ENCODE measurements at places on chromosomes 16 and 17. TPM values are rescaled to one million over a fixed set of nuclear protein-coding genes. Genes with fewer than 3 reads are reported as not detected.

The C16orf92 gene
- not detected for total RNA-seq

The SLC47A2 gene
- not detected for total RNA-seq

The ASGR2 gene
- not detected for total RNA-seq

The TAF15 gene
- total RNA-seq: 64.8 TPM

The GFAP gene
- total RNA-seq: 0.33 TPM

The CACNG5 gene
- total RNA-seq: not detected

The HYDIN gene
- 26.2 TPM for total RNA-seq

The EPOP gene
- 1.8 TPM for total RNA-seq

The KRT20 gene
- total RNA-seq: not detected

The CD300C gene
- total RNA-seq: not detected

The SLC22A31 gene
- total RNA-seq: not detected

The TMEM11 gene
- total RNA-seq: 20.7 TPM

The KIF2B gene
- 0.11 TPM for total RNA-seq

The GCGR gene
- total RNA-seq: not detected

The SLC9A5 gene
- total RNA-seq: 1.4 TPM

The KCNH4 gene
- total RNA-seq: not detected

The KRT17 gene
- total RNA-seq: not detected

The PABPN1L gene
- not detected for total RNA-seq

The ASPHD1 gene
- total RNA-seq: not detected

The VASN gene
- total RNA-seq: 30.4 TPM

The BRIP1 gene
- not detected for total RNA-seq

The KCNG4 gene
- not detected for total RNA-seq

The RCVRN gene
- total RNA-seq: not detected

The RNF222 gene
- total RNA-seq: not detected

The NLRC5 gene
- 15.0 TPM for total RNA-seq

The VMO1 gene
- total RNA-seq: not detected

The PHOSPHO1 gene
- 1.7 TPM for total RNA-seq

The TBC1D3E gene
- not detected for total RNA-seq

The TERB1 gene
- total RNA-seq: 0.27 TPM

The ADCY9 gene
- 71.6 TPM for total RNA-seq

The PAQR4 gene
- 3.1 TPM for total RNA-seq
